Stimulated activated CD8-positive, alpha-beta memory T cell treated with anti-CD3 and anti-CD28 coated beads, Interleukin-4, amount 100 ng/mL, for 48 hours (primary cell): ENCODE measurements at places on chromosomes 7 and 10.
A peak's percentile ranks its signal among the peaks of the same experiment; 100 is the strongest.

- no peak for DNase-seq
These were observed 28.4 kb upstream of the IFRD1 start for GRCh38 chr7:112421666-112422486.

- peak; percentile 68 for DNase-seq
These were observed 26.5 kb downstream of the DNAJB12 start for GRCh38 chr10:72328045-72328828.

- peak; percentile 92 for DNase-seq
These were observed at the start of gene HIBADH for GRCh38 chr7:27662490-27663205. Gene HIBADH, minus strand, starts transcription at chr7:27662883. Its CDS starts 95 bp downstream, at chr7:27662788.

GRCh38 chr10:63832686-63833085, 311.5 kb downstream of the REEP3 start:
- DNase-seq: no peak

DNA sequence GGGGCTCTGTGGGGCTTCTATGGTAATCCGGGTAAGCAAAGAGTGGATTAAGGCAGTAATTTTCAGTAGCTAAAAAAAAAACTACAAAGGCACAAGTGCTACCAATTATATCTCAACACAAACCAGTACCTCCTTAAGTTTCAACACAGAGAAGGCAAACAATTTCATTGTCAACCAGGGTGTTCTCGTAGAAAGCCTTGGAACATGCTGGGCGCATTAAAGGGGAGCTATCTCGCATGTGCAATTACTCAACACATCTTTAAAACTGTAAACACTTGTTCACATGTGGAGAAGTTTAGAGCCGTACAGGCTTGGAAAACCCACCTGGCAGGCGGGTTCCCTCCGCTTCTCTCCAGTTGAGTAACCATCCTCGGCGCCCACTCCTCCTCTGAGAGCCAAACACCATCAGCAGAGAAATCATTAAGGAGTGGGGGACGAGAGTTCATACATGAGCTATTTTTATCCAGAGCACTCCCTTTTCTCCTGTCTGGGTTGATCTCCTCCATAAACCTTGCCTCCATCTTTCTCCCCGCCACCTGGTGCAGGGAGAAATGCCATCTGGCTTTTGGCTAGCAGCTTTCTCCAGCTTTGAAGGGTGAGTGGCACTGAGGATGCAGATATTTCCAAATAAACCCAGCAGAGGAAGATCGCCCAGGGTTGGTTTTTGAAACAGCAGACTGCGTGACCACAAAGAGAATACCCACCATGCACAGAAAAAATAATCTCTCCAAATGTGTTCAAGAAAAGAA, 287.1 kb downstream of the WDR11 start:
- no peak for DNase-seq

DNA sequence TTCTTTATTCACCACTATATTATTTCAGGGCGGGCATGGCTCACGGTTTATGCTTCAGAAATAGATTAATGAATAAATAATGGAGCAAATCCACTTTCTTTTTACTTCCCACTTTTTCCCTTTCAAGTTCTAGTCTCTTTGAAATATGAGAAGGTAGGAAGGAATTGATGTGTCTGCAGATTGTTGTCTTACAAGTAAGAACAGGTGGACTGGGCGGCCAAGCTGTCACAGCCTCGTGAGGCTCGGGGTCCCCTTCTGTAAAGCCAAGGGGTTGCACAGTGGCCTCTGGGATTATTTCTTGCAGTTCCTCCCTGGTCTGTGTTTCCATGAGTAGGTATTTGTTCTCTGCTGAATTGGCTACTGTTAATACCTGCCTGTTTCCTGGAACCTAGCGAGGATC, 11.2 kb downstream of the VWA2 start:
- DNase-seq: no peak

DNA sequence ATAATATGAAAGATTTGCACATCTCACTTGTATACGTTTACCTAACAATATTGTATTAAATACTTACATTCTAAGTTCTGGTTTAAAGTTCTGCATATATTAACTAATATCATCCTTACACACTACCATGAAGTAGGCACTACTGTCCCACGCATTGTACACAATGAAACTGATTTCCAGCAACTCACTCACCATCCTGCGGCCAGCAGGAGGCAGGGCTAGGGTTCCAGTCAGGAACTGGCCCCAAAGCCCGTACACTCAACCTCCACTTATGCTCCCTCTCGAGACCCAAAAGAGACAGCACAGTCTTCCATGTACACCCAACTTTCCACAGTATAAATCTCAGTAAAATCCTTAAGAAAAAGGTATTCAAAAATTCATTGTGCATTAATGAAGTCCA, 41.4 kb downstream of the GRID1 start:
- no peak for DNase-seq

GRCh38 chr7:150471886-150472285, 21.5 kb downstream of the GIMAP8 start:
- DNase-seq: no peak

- DNase-seq: no peak
These were observed 108.5 kb downstream of the ARHGAP12 start for GRCh38 chr10:31820096-31820495.

- no peak for DNase-seq
These were observed 3.3 kb downstream of the AVPI1 start for GRCh38 chr10:97683556-97684367.

- no peak for DNase-seq
These were observed 40.8 kb upstream of the SLC35B4 start for GRCh38 chr7:134357486-134357885.

DNA sequence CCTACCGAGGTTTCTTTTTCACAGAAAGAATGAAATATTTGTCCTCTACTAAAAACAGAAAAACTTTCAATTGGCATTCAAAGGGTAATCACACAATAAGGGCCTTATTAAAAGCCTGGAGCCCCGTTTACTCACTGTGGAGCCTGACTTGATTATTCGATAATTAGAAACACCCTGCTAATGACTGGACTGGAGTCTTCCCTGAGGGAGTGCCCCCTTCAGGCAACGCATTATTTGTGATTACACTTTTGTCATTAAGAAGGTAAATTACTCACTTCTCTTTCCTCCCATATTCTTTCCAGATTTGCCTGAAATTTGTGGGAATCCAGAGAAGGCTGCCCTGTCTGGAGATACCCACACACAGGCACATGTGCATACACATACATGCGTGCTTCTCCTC, 444.2 kb upstream of the NPVF start:
- no peak for DNase-seq

DNA sequence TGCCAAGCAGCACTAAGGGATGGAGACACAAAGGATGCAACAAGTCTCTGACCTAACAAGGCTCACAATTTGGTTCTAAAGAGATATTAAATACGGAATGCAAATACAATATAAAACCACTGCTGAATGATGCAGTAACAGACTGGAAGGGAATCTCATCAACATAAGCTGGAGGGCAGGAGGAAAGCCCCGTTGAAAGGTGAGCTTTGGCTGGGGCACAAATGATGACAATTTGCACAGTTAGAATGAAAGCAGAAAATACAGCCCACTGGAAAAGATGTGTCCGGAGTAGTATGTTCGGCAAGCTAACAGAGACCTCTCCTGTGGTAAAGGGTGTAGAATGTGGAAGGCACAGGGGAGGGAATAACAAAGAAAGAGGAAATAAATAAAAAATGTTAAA, 26.1 kb downstream of the PAXIP1 start:
- DNase-seq: no peak

- DNase-seq: peak; percentile 34
These were observed 10.3 kb downstream of the CRHR2 start for GRCh38 chr7:30671793-30672465.

DNA sequence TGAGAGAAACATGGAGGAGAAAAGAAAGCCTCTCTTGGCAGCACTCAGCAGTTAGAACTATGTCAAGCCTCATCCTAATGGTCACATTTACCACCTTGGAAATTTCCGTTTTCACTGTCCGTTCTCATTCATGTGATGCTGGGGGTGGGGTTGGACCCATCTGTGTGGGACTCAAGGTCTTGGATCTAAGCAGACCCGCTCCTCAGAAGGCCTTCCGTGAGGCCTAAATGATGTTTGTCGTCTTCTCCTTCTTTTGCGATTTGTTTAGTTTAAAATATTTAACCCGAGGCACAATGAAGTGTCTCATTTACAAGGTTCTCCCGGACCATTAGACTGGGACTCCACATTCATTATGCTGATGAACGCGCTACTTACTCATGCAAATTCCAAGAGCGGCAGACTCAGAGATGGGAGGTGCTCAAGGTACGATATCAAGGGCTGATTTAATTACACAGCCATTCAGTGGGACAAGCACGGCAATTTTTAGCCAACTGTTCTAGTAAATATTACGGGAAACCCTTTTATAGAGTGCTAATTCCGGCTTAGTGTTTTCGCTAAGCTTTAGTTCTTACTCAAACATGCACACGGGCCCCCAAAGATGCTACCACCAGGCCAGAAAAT, 109.1 kb upstream of the EFCAB10 start:
- DNase-seq: no peak

GRCh38 chr7:66283003-66283920, 78.1 kb downstream of the TPST1 start:
- DNase-seq: no peak

GRCh38 chr7:102453319-102453718, 11.3 kb downstream of the ALKBH4 start:
- DNase-seq: no peak
